G401 (cell line): ENCODE measurements at places on chromosomes 4 and X. TPM values are rescaled to one million over a fixed set of nuclear protein-coding genes. Genes with fewer than 3 reads are reported as not detected.

- DNase-seq, result peak; percentile 18
Observed at GRCh38 chrX:57573754-57574153, 18.1 kb upstream of the ZXDB start.

- peak; percentile 77 for DNase-seq
Observed at GRCh38 chr4:102169345-102169744, 175.9 kb downstream of the SLC39A8 start.

DNA sequence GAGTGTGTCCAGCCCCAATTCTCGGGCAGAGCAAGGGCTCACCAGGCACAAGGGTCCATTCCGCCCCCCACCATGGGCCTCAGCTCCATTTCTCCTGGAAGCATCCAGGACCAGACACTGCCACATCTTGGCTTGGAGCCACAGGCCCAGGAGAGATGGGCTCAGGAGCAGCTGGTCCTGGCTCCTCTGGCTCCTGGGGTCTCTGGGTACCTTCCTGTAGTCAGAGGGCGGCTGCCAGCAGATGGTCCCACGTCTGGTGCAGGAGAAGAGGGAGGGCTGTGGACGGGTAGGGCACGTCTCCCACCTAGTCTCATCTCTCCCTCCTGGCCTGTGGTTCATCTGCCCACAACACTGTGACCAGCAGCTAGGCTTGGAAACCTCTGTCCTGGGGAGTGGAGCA lies 8.0 kb downstream of the ATP2B3 start:
- DNase-seq, result no peak

DNA sequence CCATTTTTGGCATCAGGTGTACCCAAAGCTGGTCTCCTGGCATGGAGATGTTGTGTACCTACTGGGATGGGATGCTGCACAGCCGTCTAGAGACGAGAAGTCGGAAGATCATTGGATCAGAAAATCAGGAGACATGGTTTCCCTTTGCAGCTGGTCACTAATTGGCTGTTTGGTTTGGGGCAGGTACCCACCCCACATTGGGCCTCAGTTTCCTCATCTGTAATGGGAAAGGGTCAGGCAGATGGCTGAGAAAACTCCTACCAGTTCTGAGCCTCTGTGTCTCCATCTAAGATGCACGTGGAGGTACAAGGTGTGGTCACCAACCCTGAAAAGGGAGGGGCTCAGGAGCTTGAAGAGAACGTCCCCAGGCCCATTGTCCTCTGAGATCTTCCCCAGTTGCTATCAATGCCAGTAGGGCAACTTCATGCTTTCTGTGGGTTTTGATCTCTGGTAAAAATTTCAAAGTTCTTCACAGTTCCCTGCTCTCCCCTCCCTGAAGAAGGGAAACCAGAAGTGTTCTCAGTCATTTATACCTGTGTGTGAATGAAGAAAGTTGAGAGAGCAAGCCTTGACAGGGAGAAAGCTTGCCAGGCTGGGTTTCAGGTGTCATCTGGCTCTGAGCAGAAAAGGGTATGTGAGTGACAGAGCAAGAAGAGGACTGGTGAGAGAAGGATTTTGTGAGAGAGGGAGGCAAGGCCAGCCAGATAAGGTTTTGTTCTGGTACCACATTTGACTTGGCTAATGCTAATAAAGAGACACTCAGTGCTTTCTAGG lies 15.1 kb downstream of the TSC22D3 start:
- DNase-seq, result no peak

- no peak for DNase-seq
Observed at GRCh38 chr4:54400802-54401201, 171.7 kb downstream of the PDGFRA start.

DNA sequence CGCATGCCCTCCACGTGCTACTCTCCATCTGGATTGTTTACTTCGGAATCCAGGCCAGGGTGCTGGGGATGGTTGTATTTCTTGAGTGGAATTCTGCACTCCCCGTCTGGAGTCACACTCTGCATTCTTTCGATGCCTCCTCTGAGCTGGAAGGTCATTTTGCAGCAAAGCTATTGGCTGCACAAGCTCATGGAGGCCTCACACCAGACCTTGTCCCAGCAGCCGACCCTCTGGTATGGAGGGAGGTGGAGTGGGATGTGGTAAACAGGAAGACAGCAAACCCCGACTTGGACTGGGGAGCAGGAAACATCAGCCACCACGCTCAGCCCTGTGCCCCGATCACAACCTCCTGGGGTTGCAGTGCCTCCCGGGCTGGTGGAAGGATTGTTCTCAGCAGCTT lies 225.3 kb upstream of the LNX1 start:
- DNase-seq, result no peak

DNA sequence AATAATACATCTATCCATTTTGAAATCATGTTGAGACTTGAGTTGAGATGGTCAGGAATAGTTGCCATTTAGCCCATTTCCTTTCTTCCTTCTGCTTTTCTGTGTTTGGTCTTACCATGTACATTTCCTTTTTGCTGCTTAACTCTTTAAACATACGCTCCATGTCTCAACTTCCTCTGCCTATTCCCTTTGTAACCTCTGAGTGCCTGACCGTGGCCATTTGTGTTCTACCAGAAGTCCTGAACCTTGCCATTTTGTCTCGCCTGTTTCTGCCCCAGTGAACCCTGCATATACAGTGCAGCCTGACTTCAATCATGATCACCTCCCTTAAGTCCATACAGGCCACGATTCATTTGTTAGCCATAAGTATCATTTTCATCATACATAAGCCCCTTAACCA lies 169.0 kb downstream of the RAPGEF2 start:
- no peak for DNase-seq

DNA sequence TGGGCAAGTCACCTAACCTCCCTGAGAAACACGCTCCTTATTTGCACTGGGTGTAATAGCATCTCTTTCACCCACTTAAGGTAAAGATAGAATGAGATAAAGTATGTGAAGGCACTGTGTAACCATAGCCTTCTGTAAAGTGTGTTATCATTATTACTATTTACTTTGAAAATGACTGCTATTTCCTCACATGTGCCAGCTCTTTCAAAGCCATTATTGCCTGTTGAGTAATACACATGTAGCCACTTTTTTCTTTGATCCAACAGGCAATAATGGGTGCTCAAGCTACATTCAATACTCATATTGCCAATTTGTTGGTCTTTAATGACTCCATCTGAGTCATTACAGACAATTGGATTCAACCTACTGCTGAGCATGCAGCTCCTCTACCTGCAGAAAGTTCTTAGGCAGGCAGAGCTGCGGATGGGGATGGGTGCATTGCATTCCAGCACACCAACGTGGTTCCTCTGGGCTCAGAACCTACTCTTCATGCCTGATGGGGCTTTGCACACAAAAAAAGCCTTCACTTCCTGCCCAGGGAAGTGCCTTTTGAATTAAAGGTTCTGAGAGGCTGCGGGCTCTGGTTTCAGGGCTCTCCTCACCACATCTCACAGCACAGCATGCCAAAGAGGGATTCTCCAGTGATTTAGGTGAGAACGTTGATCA lies 9.7 kb downstream of the PTCHD1 start:
- DNase-seq, result no peak

DNA sequence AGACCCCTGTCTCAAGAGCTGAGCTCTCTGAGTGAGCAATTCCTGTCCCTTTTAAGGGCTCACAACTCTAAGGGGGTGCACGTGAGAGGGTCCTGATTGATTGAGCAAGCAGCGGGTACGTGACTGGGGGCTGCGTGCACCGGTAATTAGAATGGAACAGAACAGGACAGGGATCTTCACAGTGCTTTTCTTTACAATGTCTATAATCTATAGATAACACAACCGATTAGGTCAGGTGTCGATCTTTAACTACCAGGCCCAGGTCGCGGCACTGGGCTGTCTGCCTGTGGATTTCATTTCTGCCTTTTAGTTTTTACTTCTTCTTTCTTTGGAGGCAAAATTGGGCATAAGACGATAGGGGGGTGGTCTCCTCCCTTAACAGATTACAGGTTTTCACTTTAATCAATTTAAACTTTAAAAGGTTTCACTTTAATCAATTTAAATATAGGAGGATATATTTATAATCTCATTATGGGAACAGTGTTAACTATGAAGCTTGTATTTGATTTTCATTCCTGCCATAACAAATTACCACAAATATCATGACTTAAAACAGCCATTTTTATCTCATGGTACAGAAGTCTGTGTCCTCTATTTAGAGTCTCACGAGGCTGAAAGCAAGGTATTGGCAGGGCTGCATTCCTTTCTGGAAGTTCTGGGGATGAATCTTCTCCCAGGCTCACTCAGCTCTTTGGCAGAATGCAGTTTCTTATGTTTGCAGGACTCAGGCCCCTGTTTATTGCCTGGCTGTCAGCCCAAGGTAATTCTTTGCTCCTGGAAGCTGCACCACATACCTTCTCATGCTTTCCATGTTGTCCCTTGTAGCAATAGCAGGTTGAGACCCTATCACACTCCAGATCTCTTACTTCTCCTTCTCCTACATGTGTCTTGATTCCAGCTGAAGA lies 5.2 kb downstream of the SPATA4 start:
- DNase-seq, result no peak

GRCh38 chr4:2623442-2623841 lies 87.0 kb downstream of the FAM193A start:
- DNase-seq, result no peak

- no peak for DNase-seq
Observed at GRCh38 chr4:96874657-96875056, 1034.8 kb downstream of the PDHA2 start.

DNA sequence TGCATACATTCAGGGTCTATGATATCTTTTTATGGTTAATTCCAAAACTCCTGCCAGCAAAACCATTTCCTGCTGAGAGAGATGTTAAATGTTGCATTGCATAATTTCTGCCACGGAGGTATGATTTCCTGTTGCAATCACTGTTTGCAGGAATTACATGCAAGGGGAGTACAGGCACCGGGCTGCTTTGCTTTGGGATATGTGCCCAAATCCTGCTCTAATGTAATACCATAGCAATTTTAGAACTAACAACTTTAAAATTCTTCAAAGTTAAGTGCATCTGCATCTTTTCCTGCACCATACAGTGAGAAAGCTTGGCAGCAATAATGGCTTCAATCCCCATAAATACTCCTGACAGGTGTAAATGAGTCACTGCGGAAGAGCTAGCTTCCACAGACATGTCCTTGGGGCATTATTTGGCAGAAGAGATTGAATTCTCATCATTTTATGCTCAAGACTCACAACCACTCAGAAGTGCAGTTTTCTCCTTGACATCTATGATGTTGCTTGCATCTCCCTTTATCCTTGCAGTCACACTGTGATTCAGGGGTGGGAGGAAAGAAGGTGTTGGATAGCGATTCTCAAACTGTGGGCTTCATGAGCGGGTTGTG lies 29.6 kb downstream of the TRIM2 start:
- DNase-seq, result peak; percentile 82

DNA sequence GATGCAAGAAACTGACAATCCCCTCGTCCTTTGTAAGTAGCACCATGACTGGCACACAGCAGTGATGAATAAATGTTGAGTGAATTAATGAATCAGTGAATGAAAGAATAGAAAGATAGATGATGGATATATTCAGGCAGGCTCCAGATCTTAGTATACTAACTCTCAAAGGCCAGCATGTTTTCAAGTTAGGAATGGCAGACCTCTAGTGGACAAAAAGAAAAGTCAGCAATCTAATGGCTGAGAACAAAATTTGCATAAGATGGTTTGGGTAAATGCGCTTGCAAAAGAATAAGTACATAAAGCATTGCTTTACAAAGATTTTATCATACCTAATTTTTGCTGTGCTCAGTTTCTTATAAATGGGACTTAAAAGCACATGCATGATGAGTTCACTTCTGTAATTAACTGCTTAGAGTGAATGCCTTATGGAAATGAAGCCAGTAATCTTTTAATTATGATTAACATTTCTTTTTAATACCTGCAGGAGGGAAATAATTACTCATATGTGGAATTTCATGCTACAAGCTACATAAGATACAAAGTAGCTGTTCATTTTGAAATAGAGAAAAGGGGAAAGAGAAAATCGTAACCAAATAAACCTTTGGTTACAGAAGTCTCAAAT lies 126.9 kb upstream of the GPRIN3 start:
- peak; percentile 82 for DNase-seq

- no peak for DNase-seq
Observed at GRCh38 chrX:37083880-37084279, 75.7 kb downstream of the FAM47C start.

DNA sequence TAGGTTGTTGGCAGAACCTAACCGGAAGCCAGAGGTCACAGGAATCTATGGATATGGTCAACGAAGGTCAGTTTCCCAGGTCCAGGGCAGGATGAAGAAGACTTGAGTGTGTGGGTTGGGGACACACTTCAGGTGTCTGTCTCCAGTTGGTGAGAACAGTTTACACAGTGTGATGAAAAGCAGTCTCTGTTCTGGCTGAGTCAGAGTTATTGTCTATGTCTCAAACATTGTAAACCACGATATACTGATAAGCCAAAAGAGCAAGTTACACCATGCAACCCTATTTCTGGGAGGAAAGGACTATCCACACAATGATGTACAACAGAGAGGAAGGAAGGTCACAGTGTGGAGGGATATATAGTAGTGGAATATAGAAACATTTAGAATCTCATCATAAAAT lies 187.1 kb upstream of the C1QTNF7 start:
- DNase-seq, result no peak

- DNase-seq, result peak; percentile 18
Observed at GRCh38 chr4:97197106-97197505, 946.2 kb downstream of the STPG2 start.

DNA sequence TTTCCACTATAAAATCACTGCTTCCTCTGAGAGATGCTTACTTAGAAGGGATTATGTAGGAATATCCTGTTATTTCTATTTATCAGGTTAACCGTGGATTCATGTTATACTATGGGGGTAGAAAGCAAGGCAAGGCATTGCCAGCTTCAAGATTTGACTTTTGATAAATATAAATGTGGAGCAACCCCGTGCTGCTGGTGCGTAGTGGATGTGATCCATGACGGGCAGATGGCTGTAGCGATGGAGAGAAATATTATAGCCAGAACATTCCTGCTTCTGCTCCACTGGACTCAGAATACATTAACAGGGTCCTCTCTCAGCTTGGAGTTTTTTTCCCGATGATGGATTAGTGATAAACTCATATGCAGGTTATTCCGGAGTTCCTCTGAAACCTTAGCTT lies 157.6 kb downstream of the TENM3 start:
- DNase-seq, result no peak

GRCh38 chr4:133759428-133759827 lies 442.2 kb downstream of the PABPC4L start:
- DNase-seq, result no peak

DNA sequence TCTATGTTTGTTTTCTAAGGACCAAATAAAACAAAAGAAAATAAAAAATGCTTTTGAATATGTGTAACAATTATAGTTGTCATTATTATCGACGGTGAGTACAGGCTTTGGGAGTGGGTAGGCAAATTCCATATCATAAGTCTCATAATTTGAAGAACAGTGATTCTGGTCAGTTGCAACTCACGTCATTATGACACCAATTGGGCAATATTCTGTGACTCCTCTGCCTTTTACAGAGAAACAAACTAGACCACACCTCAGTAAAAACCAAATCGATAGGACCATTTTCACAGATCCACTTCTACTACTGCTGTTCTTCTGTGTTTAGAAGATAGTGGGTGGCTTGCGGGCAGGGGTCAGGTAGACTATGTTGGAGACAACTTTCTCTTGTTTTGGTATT lies 250.1 kb downstream of the C4orf33 start:
- DNase-seq, result no peak

The PAGE5 gene
- total RNA-seq, result not detected in 2 replicates

The RCHY1 gene
- total RNA-seq, result 26.8 and 44.1 TPM in 2 replicates

The NPY1R gene
- total RNA-seq, result not detected in 2 replicates
